ENCODE measurements at places on chromosomes 11 and 22.

GRCh38 chr11:73453562-73453961, 77.4 kb downstream of the RELT start:
- DNase-seq, result no peak

DNA sequence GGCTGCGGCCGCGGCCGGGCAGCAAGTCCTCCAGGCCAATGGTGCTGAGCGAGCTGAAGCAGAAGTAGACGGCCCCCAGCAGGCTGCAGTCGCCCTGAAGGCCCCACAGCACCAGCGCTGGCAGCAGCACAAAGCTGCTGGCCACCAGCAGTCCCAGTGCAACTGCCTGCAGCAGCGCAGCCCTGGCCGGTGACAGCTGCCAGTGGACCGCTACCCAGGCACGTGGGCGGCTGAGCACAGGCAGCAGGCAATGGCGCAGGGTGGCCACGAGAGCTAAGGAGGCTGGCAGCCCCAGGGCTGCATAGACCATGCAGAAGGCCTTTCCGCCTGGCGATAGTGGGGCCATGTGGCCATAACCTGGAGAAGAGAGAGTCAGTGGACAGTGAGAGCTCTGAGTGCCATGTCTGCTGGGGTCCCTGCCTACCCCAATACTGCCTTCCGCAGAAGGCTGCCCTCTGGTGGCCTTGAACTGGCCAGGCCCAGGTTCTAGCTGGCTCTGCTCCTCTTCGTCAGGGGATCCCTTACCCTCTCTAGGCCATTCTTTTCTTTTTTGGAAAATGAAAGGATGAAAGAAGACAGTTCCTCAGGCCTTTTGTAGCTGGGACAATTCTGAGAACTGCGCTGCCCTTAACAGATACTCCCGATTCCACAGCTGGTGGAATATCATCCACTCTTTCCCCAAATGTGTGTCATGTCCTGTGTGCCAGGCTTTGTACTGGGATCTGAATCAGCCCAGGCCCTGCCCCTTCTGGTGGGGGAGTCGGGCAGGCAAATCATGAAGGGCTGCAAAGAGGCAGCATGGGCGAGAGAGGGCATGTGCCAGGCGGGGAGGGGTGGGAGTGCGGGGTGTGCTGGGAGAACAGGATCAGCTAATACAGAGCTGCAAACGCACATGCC, 1.8 kb downstream of the KCNK7 start:
- no peak for DNase-seq

GRCh38 chr22:46044621-46045458, 67.9 kb upstream of the WNT7B start:
- peak; percentile 82 for DNase-seq

DNA sequence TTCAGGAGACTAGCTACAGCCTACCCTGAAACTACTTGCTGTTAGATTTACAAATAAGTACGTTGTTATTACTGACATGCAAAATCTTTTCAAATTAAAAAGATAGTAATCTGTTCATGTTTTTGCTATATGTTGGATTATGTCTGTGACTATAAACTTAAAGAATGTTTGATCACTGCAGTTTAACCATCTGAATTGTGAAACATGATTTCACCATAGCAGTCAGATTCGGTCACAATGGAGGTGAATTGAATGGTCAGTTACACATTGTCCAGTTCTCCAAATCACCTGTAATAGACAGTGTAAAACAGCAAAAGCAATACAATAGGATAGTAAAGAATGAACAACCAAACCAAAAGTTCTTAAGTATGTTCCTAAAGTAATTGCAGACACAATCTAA, 43.3 kb downstream of the CCDC83 start:
- DNase-seq, result no peak

- no peak for DNase-seq
These were observed 513.1 kb downstream of the MIAT start for GRCh38 chr22:27170491-27170890.

GRCh38 chr22:32044913-32045312, 1.9 kb downstream of the SLC5A1 start:
- DNase-seq, result no peak

GRCh38 chr11:78832226-78832947, 257.7 kb upstream of the NARS2 start:
- no peak for DNase-seq

- DNase-seq, result no peak
These were observed 48.7 kb downstream of the ME3 start for GRCh38 chr11:86623736-86624135.

DNA sequence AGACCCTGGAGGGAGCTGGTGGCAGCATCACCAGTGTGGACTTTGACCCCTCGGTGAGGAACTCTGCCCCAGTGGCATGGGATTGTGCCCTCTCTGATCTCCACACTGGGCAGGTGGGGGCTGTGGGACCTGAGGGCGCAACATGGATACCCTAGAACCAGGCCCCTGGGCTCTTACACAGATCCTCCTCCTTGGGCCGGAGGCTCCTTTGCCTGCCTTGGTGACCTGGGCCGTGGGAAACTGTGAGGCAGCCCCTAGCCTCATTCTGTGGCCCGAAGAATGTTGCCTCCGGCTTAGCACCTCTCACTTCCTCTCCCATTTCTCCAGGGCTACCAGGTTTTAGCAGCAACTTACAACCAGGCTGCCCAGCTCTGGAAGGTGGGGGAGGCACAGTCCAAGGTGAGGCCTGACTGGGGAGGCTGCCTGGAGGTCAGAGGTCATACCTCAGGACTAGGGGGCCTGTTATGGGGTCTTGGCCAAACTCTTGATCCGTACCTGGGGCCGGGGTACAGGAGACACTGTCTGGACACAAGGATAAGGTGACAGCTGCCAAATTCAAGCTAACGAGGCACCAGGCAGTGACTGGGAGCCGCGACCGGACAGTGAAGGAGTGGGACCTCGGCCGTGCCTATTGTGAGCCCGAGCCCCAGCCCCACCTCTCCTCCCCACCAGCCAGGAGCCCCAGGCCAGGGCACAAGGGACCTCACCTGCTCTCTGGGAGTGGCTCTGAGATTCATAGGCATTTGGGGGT, 12.2 kb downstream of the ATG16L2 start:
- no peak for DNase-seq

- no peak for DNase-seq
These were observed 17.7 kb upstream of the TALDO1 start for GRCh38 chr11:729492-730074.

DNA sequence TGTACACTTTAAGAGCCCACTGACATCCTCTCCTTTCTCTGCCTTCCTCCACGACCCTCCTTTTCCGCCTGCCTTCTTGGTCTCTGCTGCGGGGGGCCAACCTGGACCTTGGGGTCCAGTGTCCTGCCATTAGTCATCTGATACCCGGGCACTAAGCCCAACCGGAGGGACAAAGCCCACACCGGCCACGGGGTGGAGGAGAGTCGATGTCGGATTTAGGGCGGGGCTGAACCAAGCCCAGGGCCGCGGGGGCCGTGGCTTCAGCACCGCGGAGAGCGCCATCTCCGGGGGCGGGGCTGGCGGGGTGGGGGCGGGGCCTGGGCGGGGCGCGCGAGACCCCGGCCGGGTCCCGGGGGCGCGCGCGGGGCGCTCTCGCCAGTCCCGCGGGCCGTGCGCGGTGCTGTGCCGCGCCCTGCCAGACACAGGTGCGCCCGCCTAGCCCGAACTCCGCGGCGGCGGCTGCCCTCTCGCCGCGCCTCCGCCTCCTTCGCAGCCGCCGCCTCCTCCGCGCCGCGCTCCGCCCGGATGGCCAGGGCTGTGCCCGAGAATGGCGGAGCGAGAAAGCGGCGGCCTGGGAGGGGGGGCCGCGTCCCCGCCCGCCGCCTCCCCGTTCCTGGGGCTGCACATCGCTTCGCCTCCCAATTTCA, at the start of gene MAPK8IP1:
Gene MAPK8IP1, plus strand, starts transcription at position 378 of the 647 bp plus-strand sequence. Its CDS starts 170 bp downstream, at position 548.
- DNase-seq, result no peak

- DNase-seq, result no peak
These were observed 42.6 kb downstream of the DKK3 start for GRCh38 chr11:11965656-11966353.

- DNase-seq, result no peak
These were observed 1996.9 kb downstream of the LRRC4C start for GRCh38 chr11:39462506-39462905.

GRCh38 chr11:65646288-65646957, 8.5 kb downstream of the SIPA1 start:
- no peak for DNase-seq

DNA sequence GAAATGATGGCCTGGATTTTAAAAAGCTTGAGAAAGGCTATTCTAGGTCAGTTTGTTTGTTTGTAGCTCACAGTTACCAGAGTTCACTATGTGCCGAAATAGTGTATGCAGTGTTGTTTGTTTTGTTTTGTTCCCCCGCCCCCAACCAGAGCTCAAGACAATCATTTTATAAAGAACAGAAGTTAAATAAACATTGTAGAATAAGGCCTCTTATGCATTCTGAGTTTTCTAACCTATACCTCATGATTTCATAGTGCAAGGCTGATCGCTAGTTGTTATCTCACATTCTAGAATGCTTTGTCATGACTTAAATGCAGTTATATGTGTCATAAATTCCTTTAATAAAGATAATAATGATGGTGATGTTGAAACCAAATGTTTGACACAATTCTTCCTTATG, 7.8 kb downstream of the KCNA4 start:
- no peak for DNase-seq

DNA sequence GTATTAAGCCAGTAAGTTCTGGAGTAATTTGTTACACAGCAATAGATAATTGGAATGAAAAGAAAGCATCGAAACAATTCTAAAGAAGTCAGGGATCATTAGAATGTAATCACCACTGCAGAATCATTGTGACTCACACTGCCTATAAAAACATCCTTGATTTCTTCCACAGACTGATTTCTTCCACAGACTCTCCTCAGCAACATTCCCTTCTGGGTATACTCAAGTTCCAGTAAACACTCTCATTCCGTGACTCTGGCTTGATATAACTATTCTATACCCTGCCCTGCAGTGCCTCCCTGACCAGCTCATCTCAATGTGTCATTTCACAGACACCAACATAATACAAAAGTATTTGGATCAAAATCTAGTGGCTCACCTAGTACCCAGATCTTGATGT, 120.5 kb downstream of the BBOX1 start:
- no peak for DNase-seq

DNA sequence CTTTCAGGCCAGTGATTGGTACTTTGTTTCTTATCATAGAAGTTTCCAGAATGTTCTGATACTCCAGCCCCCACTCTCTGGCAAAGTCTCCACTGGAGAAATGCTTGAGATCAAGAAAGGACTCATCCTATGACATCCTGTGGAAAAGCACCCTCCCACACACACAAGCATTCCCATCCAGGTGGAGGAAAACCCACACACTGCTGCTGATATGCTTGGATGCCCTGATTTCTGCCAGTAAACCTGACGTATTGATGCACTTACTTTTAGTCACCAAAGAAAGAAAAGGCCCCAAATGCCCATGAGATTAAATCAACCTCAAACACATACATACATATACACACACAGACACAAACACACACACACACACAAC, 9.2 kb upstream of the SLC5A12 start:
- DNase-seq, result no peak

- no peak for DNase-seq
These were observed 559.9 kb downstream of the MN1 start for GRCh38 chr22:27241430-27242321.

- no peak for DNase-seq
These were observed 75.5 kb downstream of the MICAL2 start for GRCh38 chr11:12185914-12186313.

DNA sequence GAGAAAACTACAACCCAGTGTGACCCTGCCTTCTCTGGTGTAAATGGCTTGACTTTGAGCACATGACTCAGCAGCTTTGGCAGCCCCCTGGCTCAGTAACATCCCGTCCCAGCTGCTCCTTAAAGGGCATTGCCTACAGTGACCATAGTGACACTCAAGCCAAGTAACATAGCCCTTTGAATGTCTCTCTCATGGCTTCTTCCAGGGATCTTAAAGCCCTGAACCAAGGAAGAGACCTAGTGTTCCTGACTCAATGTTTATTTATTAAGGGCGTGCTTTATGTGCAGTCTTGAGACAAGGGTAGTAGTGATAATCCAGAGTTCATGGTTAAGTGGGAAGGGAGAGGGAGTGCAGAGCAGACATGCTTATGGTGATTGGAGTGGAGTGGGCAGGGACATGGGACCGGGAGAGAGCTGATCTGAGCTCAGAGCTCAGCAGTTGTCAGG, 125.7 kb downstream of the PARVA start:
- DNase-seq, result no peak

DNA sequence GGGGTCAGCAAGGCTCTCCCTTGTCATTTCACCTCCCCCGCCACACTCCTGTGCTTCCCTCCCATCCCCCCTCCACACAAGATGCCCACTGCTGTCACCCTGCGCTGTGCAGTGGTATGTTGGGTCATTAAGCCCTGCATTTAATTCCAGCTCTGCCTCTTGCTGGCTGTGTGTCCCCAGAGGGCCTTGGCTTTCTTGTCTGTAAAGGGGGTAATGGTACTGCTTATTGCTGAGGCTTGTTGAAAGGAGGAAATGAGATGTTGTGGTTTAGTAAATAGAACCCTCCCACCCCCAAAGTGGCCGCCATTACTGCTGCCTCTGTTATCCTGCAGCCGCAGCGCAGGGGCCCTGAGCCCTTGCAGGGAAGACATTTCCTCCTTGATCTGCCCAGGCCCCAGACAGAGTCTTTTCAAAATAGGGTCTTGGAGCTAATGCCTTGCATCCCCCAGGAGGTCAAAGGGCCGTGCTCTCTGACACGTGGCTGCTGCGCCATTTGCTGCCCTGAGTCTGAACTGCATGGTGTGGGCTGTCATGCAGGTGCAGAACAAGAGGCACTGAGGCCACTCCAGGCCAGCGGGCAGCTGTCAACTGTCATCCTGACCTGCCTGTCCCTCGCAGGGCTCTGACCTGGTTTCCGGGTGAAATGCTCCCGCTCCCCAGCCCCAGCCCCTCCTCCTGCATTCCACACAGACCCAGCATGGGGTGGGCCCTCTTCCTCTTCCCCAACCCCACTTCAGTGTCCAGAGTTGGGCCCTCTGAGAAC, 18.7 kb downstream of the PVALB start:
- DNase-seq, result no peak

GRCh38 chr11:109704432-109704831, 282.4 kb downstream of the C11orf87 start:
- no peak for DNase-seq

- DNase-seq, result no peak
These were observed at the start of gene OR52E6 for GRCh38 chr11:5841797-5842196. Gene OR52E6 (minus strand): TSS chr11:5841897. CDS start chr11:5841897, 0 bp downstream.

DNA sequence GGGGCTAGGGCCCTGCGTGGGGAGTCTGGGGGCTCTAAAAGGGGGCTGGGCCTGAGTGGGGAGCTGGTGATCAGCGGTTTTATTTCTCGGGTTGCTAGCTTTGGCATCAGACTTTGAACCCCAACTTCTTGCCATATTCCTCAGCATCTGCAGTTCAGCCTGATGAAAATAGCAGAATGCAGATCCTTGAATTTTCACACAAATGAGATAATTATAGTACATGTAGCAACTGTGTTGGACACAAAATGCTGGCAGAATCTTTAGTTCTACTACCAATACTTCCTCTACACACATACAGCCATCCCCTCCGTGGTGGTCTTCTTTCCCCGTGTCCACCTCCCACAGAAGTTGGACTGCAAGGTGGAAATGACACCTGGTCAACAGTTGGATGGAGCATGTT, 1.5 kb downstream of the ZC3H7B start:
- DNase-seq, result no peak

GRCh38 chr22:36465232-36466021, 16.0 kb downstream of the TXN2 start:
- peak; percentile 93 for DNase-seq

GRCh38 chr11:103109818-103110388, 677 bp downstream of the DYNC2H1 start:
- DNase-seq, result no peak

GRCh38 chr22:44963832-44964721, 45.7 kb downstream of the PHF21B start:
- no peak for DNase-seq

- no peak for DNase-seq
These were observed 12.3 kb upstream of the WNT11 start for GRCh38 chr11:76218449-76219178.
